ENCODE measurements at places on chromosomes 5 and 9.

DNA sequence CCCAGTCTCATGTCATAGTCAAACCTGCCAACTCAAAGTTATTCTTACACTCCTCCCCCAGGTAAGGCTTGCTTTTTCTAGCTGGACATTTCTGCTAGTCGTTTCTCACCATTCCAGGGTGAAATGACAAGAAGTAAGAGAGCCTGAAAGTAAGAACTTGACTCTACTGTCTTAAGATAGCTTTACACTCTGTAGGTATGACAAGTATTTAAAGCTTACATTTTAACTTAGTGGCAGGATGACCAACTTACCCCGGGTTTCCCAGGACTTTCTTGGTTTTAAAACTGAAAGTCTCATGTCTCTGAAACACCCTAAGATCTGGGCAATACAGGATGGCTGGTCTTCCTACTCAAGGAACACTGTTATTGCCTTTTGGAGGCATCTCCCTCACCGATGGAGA is 67.5 kb upstream of the PIK3R1 start:
- DNase-seq: no peak

DNA sequence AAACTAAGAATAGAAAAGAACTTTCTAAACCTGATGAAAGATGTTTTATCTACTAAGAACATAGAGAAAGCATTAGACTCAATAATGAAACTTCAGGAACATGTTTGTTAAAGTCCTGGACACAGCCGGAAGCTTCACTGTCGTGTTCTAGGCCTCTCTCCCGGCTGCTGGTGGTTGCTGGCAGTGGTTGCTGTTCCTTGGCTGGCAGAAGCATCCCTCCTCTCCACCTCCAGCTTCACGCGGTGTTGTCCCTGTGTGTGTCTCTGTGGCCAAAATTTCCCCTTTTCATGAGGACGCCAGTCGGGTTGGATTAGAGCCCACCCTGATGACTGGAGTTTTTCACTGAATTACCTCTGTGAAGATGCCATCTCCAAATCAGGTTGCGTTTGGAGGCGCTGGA is 6.5 kb upstream of the MED10 start:
- no peak for DNase-seq

- no peak for DNase-seq
These were observed 236.2 kb upstream of the NREP start for GRCh38 chr5:111993242-111993641.

GRCh38 chr5:43041110-43041668 is 1.1 kb upstream of the ANXA2R start:
- DNase-seq: peak; percentile 31

GRCh38 chr9:29648601-29649000 is 2075.3 kb upstream of the C9orf72 start:
- DNase-seq: no peak

DNA sequence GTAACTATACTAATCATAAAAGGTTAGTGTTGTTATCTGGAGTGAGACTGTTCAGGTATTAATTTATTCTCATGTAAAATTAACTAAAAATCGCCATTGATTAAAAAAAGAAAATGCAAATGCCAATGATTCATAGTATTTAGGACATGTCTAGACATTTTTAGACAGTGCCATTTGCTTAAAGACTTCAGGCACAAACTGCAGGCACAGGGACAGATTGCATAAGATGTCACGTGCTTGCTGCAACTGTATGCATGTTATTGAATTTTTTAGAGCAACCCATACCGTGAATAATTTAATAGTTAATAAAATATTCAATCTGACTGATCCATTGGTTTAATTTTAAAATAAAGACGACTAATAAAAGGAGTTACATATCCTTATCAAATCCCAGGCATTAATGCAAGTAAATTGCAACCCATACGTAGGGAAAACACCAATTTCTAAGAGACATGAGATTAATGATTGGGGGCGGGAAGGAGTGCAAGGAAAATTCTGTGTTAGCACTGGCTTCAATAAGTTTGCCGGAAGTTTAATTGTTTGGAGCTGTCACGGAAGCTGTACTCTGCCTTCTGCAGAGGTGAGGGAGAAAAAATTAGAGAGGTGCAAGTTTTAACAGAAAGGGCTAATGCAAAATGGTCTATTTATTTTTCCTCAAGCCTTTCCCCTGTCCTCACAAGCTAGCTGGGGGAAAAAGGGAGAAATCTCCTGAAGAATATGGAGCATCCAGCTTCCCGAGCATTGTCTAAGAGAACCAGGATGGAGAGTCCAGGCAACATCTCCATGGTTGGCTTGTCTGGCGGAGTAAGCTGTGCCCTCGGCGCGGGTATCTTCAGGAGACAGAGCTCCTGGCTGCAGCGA is 2.9 kb downstream of the EDIL3 start:
- DNase-seq: no peak

DNA sequence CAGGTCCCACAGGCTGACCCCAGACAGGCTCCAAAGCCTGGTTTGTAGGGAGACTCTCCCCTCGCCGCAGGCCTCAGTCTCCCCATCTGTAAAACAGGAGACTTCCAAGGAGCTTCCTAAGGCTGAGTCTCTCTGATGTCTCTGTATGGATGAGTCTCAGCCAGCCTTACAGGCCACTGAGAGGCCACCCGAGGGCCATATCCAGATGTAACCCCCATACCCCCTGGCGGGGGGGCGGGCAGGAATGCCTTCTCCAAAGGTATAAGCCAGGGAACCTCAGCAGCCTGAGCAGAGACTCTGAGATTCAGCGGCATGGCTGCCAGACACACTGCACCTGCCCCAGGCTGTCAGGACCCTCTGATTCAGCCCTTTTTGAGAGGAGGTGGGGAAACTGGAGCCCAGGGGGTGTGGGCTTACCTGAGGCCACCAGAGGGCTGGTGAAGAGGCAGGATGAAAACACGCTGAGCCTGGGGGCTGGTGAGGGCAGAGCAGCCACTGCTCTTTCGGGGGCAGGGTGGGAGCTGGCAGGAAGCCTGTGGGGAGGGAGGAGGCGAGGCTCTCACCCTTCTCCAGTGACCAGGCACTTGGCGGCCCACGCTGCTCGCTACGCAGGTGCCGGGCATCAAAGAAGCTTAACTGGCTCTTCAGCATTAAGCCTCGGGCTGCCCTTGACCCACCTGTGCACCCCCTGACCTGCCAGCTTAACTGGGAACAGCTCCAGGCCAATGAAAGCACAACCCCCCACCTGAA is 5.5 kb upstream of the SUSD3 start:
- DNase-seq: no peak

DNA sequence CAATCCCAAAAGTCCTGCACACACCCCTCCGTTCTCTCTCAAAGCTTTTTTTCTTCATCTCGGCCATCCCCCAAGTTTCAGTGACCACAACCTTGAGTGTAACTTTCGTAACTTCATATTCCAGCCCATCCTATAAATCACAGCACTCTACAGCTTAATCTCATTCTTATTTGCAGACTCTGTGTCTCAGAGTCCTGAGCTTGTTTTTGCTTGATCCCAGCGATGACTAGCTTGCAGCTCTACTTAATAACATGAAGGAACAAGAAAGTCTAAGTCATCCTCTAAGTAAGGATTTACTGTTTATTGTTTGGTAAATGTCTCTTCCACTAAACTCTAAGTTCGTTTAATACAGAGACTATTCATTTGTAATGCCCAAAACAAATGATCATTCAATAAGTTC is 2.6 kb upstream of the SPDL1 start:
- no peak for DNase-seq

DNA sequence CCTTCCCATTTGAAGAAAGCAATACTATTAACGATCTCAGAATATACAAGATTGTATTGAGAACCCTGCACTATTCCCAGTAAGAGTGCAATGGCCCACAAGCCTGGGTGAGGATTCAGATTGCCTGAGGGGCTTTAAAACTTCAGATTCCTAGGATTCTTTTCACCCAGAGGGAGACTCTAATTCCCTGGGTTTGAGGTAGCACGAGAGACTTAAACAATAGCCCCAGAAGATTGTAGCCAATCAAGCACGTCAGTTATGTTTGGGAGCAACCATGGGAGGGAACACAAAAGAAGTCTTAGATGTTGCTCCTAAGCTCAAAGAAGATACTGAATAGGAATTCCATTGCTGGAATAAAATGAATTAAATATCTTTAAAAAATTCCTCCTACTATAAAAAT is 17.9 kb downstream of the MRPS27 start:
- DNase-seq: no peak

- DNase-seq: no peak
These were observed 232.4 kb downstream of the KCTD16 start for GRCh38 chr5:144403058-144403457.

GRCh38 chr9:6646293-6646636 is 736 bp upstream of the GLDC start:
- DNase-seq: no peak

DNA sequence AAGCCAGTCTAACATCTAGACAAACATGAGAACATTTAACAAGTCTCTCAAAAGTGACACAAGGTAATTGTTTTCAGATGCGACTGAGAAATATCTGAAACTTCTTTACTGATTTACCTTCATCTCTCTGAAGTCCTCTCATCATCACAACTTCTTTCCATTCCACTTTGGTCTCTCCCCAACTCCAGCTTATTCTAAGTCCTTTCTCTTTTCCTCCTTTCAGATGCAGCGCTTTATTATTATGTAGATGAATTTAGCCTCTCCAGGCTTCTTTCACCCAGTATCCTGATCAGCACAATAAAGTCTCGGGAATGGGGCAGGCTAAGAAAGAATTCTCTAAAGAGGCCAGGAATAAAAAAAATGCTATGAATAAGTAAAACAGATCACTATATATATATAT is 128.0 kb downstream of the KCTD16 start:
- no peak for DNase-seq

DNA sequence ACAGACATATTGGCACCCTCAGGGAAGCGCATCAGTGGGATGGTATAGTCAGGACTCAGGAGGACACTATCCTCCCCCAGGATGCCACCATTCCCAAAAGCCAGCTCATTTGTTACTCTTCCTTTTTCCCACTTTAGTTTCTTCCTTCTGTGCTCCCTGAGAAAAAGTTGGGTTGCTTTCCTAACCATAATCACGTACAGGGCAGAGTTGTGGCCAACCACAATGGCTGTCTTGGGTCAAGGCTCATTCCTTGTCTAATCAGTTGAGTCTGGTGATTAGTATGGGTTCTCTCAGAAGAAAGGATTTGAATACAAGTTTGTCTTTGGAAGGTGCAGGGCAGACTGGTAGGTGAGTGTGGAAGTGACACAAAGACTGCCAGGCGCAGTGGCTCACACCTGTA is 26.6 kb upstream of the ATP6V1G1 start:
- no peak for DNase-seq
